ENCODE measurements at places on chromosomes 13 and 19.

DNA sequence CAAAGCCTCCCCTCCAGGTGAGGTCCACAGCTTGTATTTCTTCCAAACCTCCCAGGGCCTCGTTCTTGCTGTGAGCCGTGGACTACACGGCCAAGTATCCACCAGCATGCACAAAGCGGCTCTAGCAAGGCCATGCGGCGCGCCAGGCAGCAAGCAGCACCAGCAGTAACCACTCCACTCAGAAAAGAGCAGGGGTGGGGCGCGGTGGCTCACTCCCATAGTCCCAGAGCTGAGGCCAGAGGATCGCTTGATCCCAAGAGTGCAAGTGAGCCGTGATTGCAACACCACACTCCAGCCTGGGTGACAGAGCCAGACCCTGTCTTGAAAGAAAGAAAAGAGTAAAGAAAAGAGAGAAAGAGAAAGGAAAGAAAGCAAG is 4.7 kb downstream of the CCDC8 start:
- no peak for DNase-seq

- DNase-seq, result no peak
Measured at GRCh38 chr19:28530406-28531035, 682.4 kb downstream of the UQCRFS1 start.

DNA sequence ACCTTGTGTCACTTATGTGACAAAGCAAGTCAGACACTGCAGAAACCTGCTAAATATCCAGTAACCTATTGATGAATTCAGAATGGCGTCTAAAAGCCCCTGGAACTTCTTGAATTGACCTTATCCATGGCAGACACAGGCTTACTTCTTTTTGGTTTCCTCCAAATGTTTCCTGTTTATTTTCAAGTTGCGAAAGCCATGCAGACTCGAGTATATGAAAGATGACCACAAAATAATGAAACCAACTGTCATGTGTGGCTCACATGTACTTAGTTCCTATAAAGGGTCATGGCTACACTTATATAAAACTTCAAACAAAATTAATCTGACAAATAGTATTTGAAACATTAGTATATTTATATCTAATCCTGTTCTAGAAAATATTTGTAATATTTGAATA is 113.1 kb upstream of the FNDC3A start:
- DNase-seq, result no peak

DNA sequence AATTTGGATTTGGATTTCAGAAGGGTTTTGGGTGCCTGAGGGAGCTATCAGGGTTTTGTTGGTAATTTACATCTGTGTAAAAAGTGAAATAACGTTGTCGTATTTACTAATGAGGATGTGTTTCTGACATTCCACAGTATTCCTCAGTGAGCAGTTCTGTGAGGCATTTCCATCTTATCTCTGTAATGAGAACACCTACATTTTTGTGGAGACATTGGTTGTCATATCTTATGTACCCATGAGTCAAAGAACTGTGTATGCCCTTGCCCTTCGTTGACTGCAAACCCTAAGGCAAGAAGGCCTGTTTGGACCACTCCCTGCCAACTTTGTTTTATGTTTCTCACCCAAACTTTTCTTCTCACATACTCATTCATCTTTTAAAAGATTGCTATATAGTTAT is 14.2 kb upstream of the IL17D start:
- DNase-seq, result no peak

DNA sequence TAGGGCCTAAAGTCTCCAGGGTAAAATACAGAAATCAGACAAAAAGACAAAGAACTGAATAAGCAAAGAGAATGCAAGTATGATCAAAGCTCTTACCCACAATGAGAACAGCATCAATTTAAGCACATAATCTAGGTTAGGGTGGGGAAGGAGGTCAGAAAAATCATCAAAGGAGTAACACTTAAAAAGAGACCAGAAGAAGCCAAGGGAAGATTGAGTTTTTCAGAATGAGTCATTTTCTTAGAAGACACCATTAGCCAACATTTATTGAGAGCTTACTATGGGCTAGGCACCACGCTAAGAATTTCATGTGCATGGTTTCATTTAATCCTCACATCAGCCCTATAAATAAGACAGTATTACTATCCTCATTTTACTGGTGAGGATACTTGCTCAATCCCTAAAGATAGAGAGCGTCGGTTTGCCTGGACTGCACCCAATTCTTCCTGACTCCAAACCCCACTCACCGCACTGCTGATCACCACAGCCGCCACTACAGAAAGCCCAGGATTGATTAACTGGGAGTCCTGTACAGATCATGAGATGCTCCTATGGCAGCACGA is 1.7 kb upstream of the SHISA2 start:
- no peak for DNase-seq

DNA sequence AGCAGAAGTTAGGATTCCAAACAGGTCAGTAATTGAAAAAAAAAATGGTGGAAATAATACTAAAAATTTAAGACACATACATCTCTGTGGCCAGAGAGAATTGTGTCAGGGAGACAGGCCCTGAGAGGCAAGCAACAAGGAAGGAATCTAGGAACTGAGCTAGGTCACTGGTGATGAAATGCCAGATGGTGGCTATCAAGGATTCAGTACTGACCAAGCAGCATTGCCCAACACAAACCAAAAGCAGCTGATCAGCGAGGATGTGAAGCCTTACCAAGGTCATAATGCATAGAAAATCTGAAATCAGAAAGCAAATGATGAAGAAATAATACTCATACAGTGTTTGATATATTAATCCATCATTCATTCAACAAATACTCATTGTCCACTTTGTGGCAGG is 905.0 kb downstream of the GPC5 start:
- no peak for DNase-seq

DNA sequence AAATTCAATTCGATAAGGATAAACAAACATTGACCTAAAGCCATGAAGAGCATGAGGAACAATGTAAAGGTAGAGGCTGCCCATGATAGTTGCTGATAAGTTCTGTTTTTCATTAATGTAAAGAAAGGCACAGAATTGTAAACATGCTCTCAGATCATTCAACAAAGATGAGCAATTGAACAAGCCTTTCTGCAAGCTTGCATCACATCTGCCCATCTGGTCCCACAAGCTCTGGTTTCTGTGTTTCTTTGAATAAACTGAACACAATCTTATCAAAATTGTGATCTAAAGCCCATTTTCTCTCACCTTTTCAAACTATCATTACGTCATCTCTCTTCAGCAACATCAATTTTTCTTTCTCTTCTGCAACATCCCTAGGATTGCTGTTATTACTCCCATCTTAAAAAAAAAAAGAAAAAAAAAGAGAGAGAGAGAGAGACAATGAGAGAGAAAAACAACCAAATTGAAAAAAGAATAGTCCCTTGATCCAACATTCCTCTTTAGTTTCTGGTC is 487.2 kb upstream of the GPC6 start:
- DNase-seq, result no peak

- no peak for DNase-seq
Measured at GRCh38 chr13:95233026-95233635, 68.1 kb downstream of the ABCC4 start.
